ENCODE measurements at places on chromosomes 2 and 18.
A peak's percentile ranks its signal among the peaks of the same experiment; 100 is the strongest.

GRCh38 chr2:53366543-53366942 lies 401.1 kb upstream of the CHAC2 start:
- no peak for DNase-seq

- DNase-seq = no peak
These were observed 122.9 kb upstream of the KLF7 start for GRCh38 chr2:207288628-207289027.

DNA sequence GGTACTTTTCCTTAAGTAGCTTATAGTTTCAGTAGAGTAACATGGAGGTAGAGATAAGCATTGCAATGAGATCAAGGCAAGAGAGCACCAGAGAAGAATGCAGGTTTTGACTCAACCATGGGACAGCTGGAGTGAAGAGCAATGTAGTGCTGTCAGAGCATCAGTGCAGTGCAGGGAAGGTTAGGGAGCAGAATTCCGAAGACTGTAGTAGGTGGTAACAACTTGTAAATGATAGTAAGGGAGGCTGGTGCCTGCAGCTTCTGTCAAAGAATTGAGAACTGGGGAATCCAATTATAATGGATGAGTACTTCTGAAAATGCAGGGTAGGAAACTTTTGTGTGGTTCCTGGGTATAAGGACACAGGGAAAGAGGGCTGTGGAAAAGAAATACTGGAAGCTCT lies 183.2 kb downstream of the KCNS3 start:
- DNase-seq = no peak

DNA sequence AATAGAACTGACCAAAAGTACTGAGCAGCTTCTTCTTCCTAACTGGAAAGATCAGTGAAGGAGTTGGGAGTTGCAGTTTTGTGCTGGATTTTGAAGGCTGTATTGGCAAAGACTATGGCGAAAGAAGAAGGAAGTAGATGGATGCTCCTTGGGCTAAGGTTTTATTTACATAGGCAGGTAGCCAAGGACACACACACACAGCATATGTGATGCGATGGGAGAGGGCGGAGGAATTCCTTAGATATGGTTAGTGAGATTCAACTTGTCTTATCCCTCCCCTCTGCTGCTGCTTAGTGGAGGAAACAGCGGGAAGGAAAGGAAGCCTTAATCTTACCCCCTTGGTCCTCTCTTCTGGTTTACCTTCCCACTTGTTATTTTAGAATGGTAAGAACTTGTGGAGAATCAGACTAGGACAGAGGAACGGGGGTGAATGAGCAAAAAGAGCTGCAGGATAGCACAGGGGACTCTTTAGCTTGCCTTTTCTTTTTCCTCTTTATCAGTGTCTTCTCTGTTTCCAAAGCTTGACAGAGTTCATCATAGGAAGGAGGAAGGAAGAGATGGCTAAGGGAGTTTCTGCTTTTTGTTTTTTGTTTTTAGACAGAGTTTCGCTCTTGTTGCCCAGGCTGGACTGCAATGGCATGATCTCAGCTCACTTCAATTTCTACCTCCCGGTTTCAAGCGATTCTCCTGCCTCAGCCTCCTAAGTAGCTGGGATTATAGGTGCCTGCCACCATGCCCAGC lies 87.9 kb downstream of the OSBPL6 start:
- DNase-seq = no peak

DNA sequence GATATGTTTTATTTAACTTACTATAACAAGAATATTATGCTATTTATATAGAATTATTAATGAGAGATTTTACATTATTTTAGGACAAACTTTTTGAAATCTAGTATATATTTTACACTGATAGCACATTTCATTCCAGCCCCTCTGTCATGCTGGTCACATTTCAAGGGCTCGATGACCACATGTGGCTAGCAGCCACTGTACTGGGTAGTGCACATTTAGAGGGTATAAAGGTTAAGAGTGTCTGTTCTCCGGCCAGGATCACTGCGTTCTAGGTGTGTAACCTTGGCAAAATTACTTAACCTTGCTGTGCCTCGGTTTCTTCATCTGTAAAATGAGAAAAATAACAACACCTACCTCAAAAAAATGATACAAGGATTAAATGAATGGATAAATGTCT lies 87.2 kb upstream of the TNP1 start:
- DNase-seq = no peak

DNA sequence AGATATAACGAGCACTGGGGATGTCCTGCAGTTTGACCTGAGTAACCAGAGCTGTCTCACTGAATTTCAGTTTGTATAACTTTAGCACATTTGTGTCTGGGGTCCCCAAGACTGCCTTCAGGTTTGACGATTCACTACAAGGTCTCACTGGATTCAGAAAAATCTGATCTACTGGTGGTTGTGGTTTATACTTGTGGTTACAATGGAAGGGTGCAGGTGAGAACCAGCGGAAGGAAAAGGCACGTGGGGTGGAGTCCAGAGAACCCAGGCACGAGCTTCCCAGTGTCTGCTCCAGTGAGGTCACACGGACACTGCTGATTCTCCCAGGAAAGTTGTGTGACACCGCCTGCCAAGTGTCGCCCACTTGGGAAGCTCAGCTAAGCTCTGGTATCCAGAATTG lies 126.0 kb downstream of the ZNF236 start:
- no peak for DNase-seq

DNA sequence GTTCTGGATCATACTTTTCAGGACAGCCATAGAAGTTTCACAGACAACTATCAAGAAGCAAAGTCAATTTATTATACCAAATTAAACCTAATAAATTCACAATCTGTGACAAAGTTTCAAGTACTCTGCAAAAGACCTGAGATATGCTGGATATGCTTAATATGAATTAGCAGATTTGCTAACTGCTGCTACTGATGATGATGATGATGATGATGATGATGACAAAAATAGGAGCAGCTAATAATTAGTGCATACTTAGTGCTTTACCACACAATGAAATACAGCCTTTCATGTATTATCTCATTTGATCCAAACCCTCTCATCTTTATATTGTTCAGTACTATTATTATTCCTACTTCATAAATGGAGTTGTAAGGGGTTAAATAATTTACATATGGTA lies 215.7 kb upstream of the CYP26B1 start:
- no peak for DNase-seq

- DNase-seq = no peak
These were observed 47.7 kb downstream of the PRKCE start for GRCh38 chr2:45699032-45699658.

GRCh38 chr18:39945076-39945475 lies 2010.0 kb upstream of the PIK3C3 start:
- no peak for DNase-seq

DNA sequence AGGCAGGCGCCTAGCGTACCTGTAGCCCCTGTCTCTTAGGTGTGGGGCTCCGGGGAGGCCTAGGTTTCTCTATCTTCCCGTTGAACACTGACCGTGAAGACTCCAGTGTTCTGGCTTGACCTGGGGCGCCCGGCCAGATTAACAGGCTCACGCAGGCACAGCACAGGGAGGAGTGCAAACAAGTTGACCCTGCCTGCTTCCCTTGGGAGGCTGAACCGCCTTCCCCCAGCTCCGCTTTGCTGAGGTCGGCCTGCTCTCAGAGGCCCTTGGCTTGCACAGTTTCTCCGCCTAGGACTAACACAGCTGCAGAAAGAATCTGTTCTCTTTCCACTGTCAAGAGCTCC lies 567 bp downstream of the PCYOX1 start:
- DNase-seq = peak; percentile 62

DNA sequence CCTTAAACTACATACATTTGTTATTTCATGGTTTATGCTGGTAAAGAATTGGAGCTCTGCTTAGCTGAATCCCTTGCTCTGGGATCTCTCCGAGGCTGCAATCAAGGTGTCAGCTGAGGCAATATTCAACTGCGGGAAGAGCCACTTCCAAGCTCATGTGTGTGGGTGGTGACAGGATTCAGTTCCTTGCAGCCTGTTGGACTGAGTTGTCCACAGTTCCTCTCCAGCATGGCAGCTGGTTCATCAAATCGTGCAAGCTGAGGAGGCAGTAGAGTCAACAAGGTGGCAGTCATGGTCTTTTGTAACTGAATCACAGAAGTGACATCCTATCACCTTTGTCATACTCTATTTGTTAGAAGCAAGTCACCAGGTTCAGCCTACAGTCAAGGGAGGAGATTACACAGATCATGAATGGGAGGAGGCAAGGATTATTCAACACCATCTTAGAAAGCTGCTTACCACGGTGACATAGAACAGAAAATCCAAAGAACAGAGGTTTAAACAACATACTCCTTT lies 56.9 kb downstream of the CTIF start:
- DNase-seq = no peak

DNA sequence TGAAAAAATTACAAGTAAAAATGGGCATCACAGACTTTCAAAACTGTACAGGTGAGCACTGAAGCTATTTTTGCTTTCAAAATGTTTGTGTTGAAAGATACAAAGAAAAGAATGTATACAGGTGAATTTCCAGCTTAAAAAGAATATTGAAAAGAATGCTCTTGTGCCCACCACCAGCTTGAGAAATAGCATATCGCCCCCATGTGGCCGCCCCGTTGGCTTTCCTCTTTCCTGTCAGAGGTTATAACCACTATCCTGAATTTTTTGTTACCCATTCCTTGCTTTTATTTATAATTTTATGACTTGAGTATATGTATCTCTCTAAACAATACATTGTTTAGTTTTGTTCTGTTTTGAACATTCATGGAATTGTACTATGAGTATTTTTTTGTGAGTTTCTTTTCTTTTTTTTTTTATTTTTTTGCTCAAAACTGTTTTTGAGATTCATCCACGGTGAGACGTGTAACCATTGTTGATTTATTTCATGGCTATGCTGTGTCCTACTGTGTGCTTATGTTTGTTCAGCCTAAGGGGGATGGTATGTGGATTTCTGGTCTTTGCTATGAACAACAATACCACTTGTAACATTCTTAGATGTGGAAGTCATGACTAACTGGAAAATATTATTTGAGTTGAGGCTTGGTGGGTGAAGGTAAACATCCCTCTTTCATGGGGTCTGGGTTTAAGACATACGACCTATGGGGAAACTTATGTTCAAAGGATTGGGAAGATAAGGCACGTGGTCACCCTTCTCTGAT lies 11.6 kb downstream of the TRPM8 start:
- DNase-seq = no peak

- DNase-seq = peak; percentile 62
These were observed 584 bp upstream of the DNER start for GRCh38 chr2:229714736-229715541.

GRCh38 chr2:131077182-131077846 lies 15.9 kb downstream of the FAM168B start:
- DNase-seq = peak; percentile 50

GRCh38 chr2:215915441-215915840 lies 97.9 kb downstream of the MREG start:
- DNase-seq = no peak
